ENCODE measurements at places on chromosomes 1 and 21.
A peak's percentile ranks its signal among the peaks of the same experiment; 100 is the strongest.

DNA sequence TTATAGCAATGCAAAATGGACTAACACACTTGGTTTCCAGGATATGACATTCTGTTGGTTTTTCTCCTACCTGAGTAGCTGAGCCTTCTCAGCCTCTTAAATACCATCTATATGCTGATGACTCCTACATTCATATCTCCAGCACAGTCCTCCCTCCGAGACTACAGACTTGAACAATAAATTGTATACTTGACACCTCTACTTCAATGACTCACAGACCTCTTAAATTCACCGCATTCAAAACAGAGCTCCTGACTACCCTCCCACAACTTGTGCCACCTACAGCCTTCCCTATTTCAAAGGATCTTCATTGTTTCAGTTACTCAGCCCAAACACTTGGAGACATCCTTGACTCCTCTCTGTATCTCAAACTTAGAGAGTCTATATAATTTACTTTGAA lies 66.8 kb upstream of the ASB17 start:
- DNase-seq: no peak

GRCh38 chr1:225652729-225653462 lies at the start of gene ENAH:
Gene ENAH, minus strand, starts transcription at chr1:225653123. Its CDS starts 433 bp downstream, at chr1:225652690.
- DNase-seq: peak; percentile 73

DNA sequence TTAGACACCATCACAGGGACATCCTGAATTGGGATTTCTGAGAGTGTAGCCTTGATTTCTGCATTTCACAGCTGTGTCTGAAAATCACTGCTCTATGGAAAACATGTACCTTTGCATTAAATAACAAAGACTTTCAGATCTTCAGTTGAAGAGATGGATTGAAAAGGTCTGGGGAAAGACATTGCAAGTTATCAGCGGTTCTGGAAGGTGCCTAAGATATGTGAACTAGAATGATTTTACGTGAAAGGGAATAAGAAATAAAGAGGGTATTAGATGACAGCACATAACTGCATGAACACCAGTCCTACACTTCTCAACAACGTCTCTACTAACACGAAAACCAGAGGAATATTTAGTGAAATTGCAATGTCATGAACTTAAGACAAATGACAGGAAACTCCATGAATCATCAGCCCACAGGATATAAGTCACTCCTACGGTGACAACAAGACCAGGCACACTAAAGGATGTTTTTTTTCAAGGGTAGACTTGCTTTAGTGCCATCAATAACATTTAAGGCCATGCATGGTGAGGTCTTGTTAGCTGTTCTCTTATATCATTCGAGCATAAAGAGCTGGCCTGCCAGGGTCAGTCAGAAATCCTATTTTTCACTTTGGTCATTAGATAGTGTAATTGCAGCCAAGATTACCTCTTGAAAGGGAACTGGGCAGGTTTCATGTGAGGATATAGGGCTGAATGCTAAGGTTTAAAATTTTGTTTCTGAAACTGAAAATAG lies 283.1 kb downstream of the GRIK1 start:
- no peak for DNase-seq

- no peak for DNase-seq
Observed at GRCh38 chr21:40706806-40707655, 139.9 kb downstream of the DSCAM start.

- DNase-seq: no peak
Observed at GRCh38 chr1:56256153-56257000, 323.0 kb downstream of the PLPP3 start.

DNA sequence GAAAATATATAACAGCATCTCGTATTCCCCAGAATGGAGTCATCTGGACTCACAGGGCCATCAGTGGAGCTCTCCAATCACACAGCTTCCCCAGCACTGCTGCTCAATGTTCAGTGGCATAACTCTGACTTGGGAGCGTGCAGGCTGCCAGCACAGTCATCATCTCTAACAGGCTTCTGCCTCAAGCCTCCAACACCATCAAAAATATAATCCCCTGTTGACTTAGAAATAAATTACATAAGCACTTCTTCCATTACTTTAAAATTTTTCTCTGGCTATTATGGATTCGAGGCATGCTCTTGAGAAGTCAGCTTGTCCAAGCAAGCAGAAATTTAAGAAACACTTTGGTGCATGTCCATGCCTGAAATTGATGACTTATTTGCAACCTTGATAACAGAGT lies 6.2 kb downstream of the DUSP23 start:
- DNase-seq: no peak

GRCh38 chr1:4573526-4573925 lies 80.9 kb upstream of the AJAP1 start:
- DNase-seq: no peak

GRCh38 chr1:99177465-99177864 lies 86.8 kb upstream of the PLPPR4 start:
- no peak for DNase-seq

DNA sequence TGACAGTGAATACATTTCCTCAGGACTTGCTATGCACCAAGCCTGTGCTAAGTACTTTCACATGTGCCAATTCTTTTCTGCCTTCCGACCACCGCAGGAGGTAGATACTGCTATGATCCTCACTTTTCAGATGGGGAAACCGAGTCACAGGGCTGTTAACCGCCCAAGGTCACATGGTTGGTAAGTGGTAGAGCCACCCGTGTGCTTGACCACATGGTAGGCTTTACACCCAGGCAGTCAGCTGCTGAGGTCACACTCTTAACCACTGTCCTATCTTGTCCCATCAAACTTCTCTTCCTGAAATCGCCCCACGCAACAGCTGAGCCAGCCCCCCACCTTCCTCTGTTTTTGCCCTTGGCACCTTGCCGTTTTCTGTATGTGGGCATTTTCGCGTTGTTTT lies 31.0 kb upstream of the SDHB start:
- DNase-seq: no peak

DNA sequence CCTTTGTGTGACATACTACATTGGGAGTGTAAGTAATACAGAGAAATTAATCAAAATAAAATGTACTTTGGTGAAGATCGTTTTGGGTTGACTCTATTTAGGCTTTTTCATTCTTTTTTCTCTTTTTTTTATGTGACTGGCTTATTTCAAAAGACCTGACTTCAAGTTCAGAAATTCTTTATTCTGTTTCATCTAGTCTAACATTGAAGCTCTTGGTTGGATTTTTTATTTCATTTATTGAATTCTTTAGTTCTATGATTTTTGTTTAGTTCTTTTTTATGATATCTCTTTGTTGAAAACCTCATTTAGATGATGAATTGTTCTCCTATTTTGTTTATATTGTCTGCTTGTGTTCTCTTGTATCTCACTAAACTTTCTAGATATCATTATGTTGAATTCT lies 35.6 kb downstream of the SLC35A3 start:
- no peak for DNase-seq

GRCh38 chr1:93631626-93632365 lies 49.8 kb downstream of the BCAR3 start:
- DNase-seq: no peak

GRCh38 chr1:207088701-207089626 lies at the start of gene C4BPB:
Gene C4BPB, plus strand, starts transcription at chr1:207088860. Its CDS starts 672 bp downstream, at chr1:207089532.
- DNase-seq: no peak

- no peak for DNase-seq
Observed at GRCh38 chr1:196877964-196878363, 9.9 kb upstream of the CFHR4 start.

GRCh38 chr1:83860490-83861221 lies 138.3 kb downstream of the TTLL7 start:
- DNase-seq: peak; percentile 72

GRCh38 chr1:168386492-168386891 lies 105.8 kb downstream of the TBX19 start:
- DNase-seq: no peak

- DNase-seq: no peak
Observed at GRCh38 chr1:10211805-10212410, 1.5 kb downstream of the KIF1B start.

DNA sequence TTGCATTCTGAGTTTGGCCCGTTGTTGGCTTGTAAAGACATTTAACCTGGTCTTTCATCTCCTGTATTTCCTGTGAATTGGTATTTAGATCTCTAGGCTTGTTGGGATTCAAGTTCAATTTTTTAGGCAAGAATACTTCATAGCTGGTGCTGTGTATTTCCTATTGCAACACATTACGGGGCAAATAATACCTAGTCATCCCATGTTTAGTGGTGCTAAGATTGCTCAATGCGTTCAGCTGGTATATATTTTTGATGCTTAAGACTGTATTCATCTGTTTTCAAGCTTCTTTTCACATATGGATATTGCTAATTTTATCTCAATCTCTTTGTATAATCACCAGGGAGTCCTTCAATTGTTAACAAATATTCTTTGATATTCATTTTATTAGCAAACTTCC lies 87.5 kb upstream of the ZBTB18 start:
- DNase-seq: no peak

GRCh38 chr1:14064649-14065442 lies 364.9 kb downstream of the PRDM2 start:
- no peak for DNase-seq

GRCh38 chr1:16289959-16290358 lies 53.0 kb upstream of the CPLANE2 start:
- no peak for DNase-seq

GRCh38 chr1:162187687-162188276 lies 118.3 kb downstream of the NOS1AP start:
- no peak for DNase-seq

GRCh38 chr21:27268290-27268689 lies 301.4 kb upstream of the ADAMTS5 start:
- no peak for DNase-seq

DNA sequence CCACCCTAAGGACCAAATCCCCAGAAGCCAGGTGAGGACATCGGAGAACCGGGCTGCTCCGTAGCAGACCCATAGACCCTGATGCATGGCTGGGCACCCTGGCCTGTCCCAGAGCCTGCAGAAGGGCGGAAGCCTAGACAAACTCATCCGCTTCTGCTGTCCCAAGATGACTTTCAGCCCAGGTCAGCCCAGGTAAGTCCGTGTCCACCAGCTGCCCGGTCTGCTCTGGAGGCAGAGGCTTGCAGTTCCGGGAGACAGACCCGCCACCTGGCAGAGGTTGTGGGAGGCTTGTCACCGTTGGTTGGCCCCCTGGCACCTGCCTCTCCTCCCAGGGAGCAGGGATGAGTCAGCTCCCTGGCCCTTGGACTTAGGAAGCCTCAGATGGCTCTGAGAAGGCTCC lies 22.8 kb upstream of the POFUT2 start:
- no peak for DNase-seq

DNA sequence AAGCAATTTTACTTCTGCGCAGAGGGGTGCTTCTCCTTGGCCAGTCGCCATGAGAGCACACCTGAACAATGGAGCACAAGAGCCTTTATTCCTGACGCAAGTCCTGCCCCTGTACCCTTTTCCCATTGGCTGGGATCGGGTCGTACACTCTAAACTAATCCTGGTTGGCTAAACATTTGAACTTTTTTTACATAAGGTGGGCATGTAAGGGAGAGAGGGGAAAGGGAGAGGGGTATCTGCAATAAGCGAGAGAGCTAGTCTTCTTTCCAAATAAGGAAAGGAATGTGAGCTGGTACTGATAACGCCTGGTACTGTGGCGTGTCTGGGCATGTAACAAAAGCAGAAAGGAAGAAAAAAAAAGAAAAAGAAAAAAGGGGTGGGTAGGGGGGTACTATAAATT lies 21.8 kb downstream of the MFSD2A start:
- DNase-seq: no peak

DNA sequence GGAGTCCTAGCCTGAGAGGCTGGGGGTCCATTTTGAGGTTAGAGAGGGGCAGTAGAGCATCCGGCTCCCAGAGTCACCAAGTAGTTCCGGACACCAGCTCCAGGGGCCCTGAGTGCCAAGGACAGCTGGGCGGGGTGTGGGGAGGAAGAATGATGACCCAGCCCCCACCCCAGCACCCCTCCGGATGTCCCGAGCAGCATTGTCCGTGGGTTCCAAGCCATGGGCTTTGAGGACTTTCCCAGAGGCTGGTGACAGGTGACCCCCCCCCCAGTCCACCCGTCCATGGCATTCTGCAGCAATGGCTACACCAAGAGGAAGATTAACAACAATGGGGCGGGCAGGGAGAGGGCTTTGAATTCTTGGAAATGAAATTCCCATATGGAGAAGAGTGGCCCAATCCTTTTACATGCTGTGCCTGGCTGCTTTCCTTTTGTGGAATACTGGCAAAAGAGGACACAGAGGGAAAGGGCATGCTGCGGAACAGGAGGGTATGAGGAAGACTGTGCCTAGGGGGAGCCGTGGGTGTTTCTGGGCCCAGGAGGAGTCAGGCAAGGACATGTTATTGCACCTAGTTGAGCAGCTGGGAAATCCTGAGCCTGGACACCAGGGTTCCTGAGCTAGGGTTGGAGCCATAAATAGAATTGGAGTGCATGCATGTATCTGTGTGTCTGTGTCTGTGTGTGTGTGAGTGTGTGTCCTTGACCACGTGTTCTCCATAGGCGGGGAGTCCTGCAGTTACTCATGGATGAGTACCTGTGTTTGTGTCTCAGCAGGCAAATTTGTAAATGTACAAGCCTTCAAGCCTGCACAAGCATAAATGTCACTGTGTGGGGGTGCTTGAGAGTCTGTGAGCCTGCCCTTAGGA lies 956 bp downstream of the ATP1A2 start:
- DNase-seq: no peak

- no peak for DNase-seq
Observed at GRCh38 chr1:186519982-186520381, 59.1 kb upstream of the PDC start.

DNA sequence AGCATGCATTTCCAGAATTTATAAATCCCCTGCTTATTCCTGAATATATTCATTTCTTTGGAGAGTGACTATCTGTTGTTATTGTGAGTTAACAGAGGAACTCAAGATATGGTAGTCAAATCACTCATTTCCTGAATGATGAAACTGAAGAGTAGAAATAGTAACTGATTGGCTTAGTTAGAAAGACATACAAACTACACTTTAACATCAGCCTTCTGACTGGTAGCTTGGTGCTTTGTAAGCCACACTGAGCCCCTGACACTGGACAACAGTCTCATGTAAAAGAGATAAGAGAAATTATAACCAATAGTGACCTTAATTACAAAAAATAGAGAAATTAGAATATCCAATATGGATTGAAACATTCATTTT lies 4.8 kb downstream of the GBP7 start:
- DNase-seq: no peak

DNA sequence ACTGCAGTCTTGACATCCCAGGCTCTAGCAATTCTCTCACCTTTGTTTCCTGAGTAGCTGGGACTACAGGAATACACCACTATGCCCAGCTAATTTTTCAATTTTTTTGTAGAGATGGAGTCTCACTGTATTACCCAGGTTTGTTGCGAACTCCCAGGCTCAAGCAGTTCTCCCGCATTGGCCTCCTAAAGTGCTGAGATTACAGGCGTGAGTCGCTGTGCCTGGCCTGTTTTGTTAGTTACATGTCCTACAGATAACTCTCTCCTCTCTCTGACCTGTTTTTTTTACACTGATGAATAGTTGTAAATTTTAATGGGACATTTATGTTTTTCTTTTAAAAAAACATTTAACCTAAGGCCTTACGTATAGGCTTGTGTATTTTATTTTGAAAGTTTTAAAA lies 19.8 kb downstream of the PTBP2 start:
- DNase-seq: no peak

GRCh38 chr1:20660847-20661206 lies 342 bp downstream of the DDOST start:
- no peak for DNase-seq

- no peak for DNase-seq
Observed at GRCh38 chr21:27703791-27704190, 736.9 kb upstream of the ADAMTS5 start.

- no peak for DNase-seq
Observed at GRCh38 chr1:198121056-198121826, 35.6 kb upstream of the NEK7 start.

- no peak for DNase-seq
Observed at GRCh38 chr1:84406346-84406861, 8.1 kb downstream of the DNASE2B start.

All from hypothalamus (tissue), 51 donors.